Daoy (cell line): ENCODE measurements at places on chromosomes 16 and 17. TPM values are rescaled to one million over a fixed set of nuclear protein-coding genes. Genes with fewer than 3 reads are reported as not detected.

DNA sequence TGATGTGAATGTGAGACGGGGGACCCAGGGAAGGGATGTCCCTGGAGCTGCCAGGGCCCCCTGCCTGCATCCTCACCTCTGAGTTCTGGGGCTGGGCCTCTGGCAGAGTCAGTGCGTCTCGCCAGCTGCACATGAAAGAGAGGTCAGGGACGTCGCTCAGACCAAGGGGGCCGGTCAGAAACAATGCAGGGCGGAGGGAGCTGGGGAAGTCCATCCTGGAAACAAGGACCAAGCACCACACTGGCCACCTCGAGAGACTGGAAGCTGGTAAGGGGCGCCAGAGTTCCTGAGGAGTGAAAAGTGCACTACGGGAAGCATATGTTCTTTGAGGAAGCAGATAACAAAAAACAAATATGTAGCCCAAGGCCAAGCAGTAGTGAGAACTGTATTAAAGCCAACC is 2.1 kb downstream of the TAF1C start:
- no peak for DNase-seq

- DNase-seq, result no peak
These were observed 539 bp downstream of the IFT20 start for GRCh38 chr17:28334666-28335200.

GRCh38 chr16:85728879-85729278 is 22.0 kb downstream of the C16orf74 start:
- DNase-seq, result no peak

- no peak for DNase-seq
These were observed 147.1 kb downstream of the WWOX start for GRCh38 chr16:78246559-78246958.

GRCh38 chr17:74968361-74968780 is 4.2 kb downstream of the HID1 start:
- DNase-seq, result no peak

- no peak for DNase-seq
These were observed 67.9 kb downstream of the TNRC6C start for GRCh38 chr17:78026381-78026780.

- DNase-seq, result no peak
These were observed 28.6 kb downstream of the DCAKD start for GRCh38 chr17:45022655-45023339.

GRCh38 chr17:4636474-4637100 is 4.9 kb downstream of the ALOX15 start:
- no peak for DNase-seq

KRT12 gene
- not detected in 2 replicates for total RNA-seq
